NCI-H460 (cell line): ENCODE measurements at places on chromosomes 1 and 21. TPM values are rescaled to one million over a fixed set of nuclear protein-coding genes. Genes with fewer than 3 reads are reported as not detected.

DNA sequence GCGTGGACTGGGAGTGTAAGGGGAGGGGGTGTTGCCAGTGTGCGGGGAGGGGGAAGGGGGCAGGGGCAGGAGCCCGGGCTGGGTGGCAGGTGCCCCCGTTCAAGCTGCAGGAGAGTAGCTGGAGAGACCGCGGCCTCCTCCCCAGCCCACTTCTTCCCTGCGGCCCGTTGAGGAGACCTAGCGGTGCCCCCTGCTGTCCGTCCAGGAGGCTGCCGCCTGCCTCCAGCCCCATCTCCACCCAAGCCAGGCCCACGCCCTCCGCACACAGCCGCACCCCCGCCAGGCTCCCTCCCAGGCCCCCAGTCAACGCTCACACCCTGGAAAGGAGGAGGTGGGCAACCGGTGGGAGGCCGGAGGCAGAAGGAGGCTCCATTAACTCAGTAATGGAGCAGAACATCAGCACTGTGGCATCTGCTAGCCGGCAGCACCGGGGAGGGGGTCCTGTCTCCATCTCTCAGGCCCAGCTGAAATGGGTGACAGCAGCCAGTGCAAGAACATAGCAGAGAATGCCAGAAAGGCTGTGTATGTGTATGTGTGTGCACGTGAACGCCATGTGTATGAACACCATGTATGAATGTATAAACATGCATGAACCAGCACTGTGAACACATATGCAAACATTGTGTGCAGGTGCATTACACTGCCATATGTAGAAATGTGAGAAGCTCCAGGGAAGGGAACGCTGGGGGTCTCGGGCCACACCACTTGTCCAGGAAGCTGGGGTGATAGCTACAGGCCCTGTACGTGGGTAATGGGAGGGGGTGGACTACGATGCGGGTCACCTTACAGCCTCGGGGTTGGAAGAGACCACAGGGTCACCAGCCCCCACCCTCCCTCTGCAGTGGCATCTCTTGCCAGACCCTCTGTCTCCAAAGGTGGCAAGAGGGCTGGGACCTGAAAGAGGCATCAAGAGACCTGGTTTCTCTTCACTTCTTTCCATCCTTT lies 84.6 kb downstream of the SYT2 start:
- peak; percentile 75 for DNase-seq

CELA3B gene
- total RNA-seq: not detected in 2 replicates

GRCh38 chr1:7460807-7461206 lies 310.3 kb upstream of the VAMP3 start:
- DNase-seq: no peak

DNA sequence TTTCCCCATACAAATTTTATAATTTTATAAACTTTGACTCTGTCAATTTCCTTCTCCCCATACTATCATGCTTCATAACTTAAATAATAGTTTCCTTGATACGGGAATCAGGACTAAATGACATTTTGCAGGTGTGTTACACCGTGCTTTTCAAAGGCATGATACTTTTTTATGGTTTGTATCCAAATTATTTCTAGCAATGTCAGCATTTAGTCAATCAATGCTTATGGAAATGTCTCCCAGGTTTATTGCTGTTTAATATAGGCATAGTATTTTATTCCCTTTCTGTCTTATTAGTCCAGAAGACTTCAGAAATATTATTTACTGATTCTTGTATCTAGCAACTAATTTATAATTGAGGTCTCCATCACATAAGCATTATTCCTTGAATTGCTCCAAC lies 23.4 kb downstream of the DRAM2 start:
- DNase-seq: no peak
